ENCODE measurements at places on chromosomes 3 and 15. TPM values are rescaled to one million over a fixed set of nuclear protein-coding genes. Genes with fewer than 3 reads are reported as not detected.

GRCh38 chr15:77033729-77034671 is 36.9 kb downstream of the TSPAN3 start:
- H3K27me3 ChIP-seq, result no peaks in the 10 kb centered on the region
- H3K36me3 ChIP-seq, result no peaks in the 10 kb centered on the region
- H3K27ac ChIP-seq, result no peak overlapping the region
- no peaks in the 10 kb centered on the region for H3K4me1 ChIP-seq
- DNase-seq, result no peak
- no peak overlapping the region for H3K4me3 ChIP-seq

- H3K27me3 ChIP-seq, result no peaks in the 10 kb centered on the region
- no peak overlapping the region for H3K4me3 ChIP-seq
- no peak for DNase-seq
- H3K27ac ChIP-seq, result no peak overlapping the region
Measured at GRCh38 chr3:46196261-46196957, 11.7 kb downstream of the CCR1 start.

- no peaks in the 10 kb centered on the region for H3K4me1 ChIP-seq
- H3K27me3 ChIP-seq, result no peaks in the 10 kb centered on the region
- no peak for DNase-seq
- H3K36me3 ChIP-seq, result no peaks in the 10 kb centered on the region
- H3K27ac ChIP-seq, result no peak overlapping the region
- no peak overlapping the region for H3K4me3 ChIP-seq
Measured at GRCh38 chr3:6739288-6739687, 121.6 kb upstream of the GRM7 start.

DNA sequence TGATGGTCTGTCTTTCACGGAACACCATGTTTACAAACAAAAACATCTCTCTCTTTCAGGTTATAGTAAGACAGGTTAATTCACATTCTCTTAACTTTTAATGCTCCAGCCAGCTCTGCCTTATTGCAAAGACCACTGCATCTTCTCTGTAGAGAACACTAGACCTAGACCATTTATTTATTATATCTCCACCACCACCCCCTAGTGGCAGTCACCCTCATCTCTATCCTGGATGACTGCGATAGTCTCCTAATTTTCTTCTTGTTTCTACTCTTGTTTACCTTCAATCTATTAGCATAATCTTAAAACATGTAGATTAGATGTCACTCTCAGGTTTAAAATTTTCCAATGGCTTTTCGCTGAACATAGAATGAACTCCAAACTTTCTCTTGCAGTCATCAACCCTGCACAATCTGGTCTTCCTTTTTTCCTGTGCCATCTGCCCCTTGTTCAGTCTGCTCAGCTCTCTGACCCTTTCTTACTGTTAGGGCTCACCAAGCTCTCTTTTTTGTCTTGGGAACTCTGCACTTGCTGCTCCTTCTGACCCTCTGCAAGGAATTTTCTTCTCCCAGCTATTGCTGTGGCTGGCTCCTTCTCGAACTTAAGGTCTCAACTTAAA is 155.6 kb downstream of the SQOR start:
- H3K27me3 ChIP-seq, result no peaks in the 10 kb centered on the region
- H3K36me3 ChIP-seq, result no peaks in the 10 kb centered on the region

CX3CR1 gene
- polyA plus RNA-seq, result 0.53 TPM

GHSR gene
- polyA plus RNA-seq, result not detected

DUOX1 gene
- 1.8 TPM for polyA plus RNA-seq

NAALADL2 gene
- 6.7 TPM for polyA plus RNA-seq

DNA sequence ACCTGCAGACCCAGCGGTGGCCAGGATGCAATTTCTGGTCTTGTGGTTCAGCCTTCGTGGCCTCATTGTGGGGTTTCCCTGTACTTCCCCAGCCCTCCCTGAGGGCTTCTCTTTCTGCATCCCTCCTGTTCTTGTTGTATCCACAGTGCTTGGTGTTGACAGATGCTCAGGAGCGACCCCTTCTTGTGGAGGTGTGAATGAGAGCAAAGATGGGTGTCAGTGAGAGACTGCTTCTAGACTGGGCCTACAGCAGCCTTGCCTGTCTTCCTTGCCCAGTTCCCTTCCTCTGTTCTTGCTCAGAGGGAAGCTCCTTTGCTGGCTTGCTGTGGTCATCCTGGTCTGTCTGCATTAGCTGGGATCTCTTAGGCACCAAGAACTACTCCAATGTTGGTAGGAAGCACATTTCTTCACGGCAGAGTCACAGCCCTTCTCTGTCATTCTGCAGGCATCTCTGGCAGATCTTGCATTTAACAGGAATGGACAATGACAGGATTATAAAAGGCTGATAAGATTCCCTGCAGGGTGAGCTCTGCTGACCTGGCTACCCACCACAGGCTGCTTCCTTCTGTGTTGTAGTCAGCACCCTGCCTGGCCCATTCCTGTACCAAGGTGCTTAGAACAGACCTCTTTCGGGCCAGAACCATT is 317.8 kb upstream of the C2CD4B start:
- peaks cover 4% of the 10 kb centered on the region for H3K4me1 ChIP-seq
- peak; percentile 75 for DNase-seq
- H3K4me3 ChIP-seq, result no peak overlapping the region

GRCh38 chr3:98322686-98323085 is 31.0 kb upstream of the OR5K4 start:
- H3K36me3 ChIP-seq, result no peaks in the 10 kb centered on the region
- H3K27ac ChIP-seq, result no peak overlapping the region
- DNase-seq, result no peak
- no peaks in the 10 kb centered on the region for H3K27me3 ChIP-seq

PGBD4 gene
- 1.2 TPM for polyA plus RNA-seq

- no peaks in the 10 kb centered on the region for H3K4me1 ChIP-seq
- no peak overlapping the region for H3K4me3 ChIP-seq
- H3K27me3 ChIP-seq, result peaks cover 1% of the 10 kb centered on the region
Measured at GRCh38 chr3:149258298-149258697, 36.7 kb upstream of the CP start.

DNA sequence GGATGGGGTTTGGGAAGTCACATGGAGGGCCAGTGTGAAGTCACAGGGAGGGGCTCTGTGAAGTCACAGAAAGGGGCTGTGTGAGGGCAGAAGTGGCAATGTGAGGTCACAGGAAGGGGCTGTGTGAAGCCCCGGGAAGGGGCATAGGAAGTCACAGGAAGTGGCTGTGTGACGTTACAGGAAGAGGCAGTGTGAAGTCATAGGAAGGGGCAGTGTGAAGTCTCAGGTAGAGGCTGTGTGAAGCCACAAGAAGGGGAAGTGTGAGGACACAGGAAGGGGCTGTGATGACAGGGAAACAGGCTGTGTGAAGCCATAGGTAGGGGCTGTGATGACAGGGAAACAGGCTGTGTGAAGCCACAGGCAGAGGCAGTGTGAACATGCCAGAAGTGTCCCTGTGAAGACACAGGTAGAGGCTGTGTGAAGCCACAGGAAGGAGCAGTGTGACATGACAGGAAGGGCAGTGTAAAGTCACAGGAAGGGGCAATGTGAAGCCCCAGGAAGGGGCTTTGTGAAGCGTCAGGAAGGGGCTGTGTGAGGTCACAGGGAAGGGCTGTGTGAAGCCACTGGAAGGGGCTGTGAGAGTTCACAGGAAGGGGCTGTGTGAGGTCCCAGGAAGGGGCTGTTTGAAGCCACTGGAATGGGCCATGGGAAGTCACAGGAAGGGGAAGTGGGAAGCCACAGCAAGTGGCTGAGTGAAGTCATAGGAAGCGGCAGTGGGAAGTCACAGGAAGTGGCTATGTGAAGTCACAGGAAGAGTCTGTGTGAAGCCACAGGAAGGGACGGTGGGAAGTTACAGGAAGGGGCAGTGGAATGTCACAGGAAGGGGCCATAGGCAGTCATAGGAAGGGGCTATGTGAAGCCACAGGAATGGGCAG is 37.1 kb downstream of the GASK1A start:
- H3K36me3 ChIP-seq, result no peaks in the 10 kb centered on the region
- no peaks in the 10 kb centered on the region for H3K27me3 ChIP-seq
- no peak overlapping the region for H3K27ac ChIP-seq
- no peak overlapping the region for H3K4me3 ChIP-seq

- H3K4me1 ChIP-seq, result no peaks in the 10 kb centered on the region
- H3K4me3 ChIP-seq, result no peak overlapping the region
- H3K27ac ChIP-seq, result no peak overlapping the region
- no peaks in the 10 kb centered on the region for H3K27me3 ChIP-seq
- DNase-seq, result no peak
- H3K36me3 ChIP-seq, result no peaks in the 10 kb centered on the region
Measured at GRCh38 chr3:64995857-64996551, 308.2 kb upstream of the ADAMTS9 start.

GRCh38 chr15:53511175-53511574 is 248.3 kb downstream of the WDR72 start:
- H3K27me3 ChIP-seq, result no peaks in the 10 kb centered on the region
- no peak overlapping the region for H3K4me3 ChIP-seq
- no peaks in the 10 kb centered on the region for H3K36me3 ChIP-seq

ACTRT3 gene
- 0.12 TPM for polyA plus RNA-seq

Measured in GM12878 (cell line).